ENCODE measurements at places on chromosomes 12 and 14.

DNA sequence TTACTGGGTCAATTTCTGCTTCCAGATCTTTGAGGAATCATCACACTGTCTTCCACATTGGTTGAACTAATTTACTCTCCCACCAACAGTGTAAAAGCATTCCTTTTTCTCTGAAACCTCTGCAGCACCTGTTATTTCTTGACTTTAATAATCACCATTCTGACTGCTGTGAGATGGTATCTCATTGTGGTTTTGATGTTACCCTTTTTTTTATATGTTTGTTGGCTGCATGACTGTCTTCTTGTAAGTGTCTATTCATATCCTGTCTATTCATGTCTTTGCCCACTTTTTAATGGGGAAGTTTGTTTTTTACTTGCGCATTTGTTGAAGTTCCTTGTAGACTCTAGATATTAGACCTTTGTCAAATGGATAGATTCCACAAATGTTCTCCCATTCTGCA is 324.9 kb downstream of the NAV3 start:
- no peak for DNase-seq

DNA sequence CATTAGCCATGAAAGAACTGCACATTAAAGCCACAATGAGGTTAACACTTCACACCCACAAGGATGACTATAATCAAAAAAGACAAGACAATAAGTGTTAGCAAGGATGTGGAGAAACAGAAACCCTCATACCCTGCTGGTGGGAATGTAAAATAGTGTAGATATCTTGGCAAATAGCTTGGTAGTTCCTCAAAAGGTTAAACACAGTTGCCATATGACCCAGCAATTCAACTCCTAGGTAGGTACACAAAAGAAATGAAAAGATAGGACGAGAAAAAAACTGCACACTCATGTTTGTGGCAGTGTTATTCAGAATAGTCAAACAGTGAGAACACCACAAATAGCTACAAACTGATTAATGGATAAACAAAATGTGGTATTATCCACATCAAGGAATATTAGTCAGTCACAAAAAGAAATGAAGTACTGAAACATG is 93.5 kb downstream of the ATXN2 start:
- DNase-seq = no peak

GRCh38 chr14:72790887-72791566 is 102.9 kb downstream of the DPF3 start:
- DNase-seq = no peak

GRCh38 chr12:120474616-120474960 is 5.0 kb upstream of the SRSF9 start:
- no peak for DNase-seq

- DNase-seq = no peak
Observed at GRCh38 chr12:19239102-19239501, 109.6 kb downstream of the PLEKHA5 start.

GRCh38 chr12:92641291-92641690 is 61.5 kb upstream of the PLEKHG7 start:
- no peak for DNase-seq

- no peak for DNase-seq
Observed at GRCh38 chr14:59256331-59256730, 67.9 kb downstream of the DAAM1 start.

GRCh38 chr12:6631549-6631961 is 4.2 kb downstream of the LPAR5 start:
- DNase-seq = no peak

- no peak for DNase-seq
Observed at GRCh38 chr12:63224396-63224795, 73.4 kb upstream of the AVPR1A start.

DNA sequence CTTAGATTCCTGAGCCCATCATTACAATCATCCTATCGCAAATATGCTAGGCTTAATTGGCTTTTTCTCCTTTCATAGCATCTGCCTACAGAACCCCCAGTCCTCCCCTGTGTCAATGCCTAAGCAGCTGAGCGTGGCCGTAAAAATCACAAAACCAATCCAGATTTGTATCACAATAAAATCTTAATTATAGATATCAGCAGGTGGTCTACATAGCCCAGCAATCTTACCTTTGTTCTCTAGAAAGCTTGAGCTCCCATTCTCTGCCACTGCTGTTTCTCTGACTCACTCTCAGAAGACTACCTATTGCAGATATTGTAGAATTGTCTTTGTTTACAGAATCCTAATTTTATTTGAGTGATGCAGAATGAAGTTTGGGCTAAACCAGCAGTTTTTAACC is 37.9 kb upstream of the PPM1A start:
- no peak for DNase-seq

DNA sequence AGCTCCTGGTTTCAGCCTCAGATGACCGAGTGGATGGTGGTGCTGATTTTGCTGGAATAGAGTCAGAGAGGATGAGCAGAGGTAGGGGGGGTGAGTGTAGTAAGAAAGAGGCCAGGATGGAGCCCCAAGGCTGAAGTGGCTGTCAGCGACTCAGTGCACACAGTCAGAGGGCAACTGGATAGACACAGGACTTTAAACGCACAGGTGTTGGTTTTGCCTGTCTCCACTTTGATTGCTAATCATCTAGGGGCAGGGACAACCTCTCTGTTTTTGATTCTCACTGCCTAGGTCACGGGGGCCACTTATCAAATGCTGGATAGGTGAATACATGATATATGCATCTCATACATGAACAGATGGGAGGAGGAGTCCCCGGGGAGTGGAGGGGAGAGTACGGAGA is 99.5 kb downstream of the EGLN3 start:
- DNase-seq = no peak

DNA sequence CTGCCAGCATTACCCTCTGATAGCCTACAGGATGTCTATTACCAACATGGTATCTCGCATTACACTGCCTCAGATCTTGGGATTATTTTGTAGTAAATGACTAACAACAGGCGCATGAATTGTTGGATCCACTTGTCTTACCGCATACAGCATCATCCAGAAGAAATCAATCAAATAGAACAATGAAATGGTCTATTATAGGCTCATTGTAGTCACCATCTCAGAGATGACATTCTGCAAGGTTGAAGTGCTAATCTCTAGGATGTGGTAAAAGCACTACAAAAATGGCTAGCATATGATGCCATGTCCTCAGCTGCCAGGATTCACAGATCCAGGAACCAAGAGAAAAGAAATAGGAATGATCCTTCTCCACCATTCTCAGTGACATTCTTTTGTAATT is 52.0 kb downstream of the WASHC3 start:
- DNase-seq = no peak

DNA sequence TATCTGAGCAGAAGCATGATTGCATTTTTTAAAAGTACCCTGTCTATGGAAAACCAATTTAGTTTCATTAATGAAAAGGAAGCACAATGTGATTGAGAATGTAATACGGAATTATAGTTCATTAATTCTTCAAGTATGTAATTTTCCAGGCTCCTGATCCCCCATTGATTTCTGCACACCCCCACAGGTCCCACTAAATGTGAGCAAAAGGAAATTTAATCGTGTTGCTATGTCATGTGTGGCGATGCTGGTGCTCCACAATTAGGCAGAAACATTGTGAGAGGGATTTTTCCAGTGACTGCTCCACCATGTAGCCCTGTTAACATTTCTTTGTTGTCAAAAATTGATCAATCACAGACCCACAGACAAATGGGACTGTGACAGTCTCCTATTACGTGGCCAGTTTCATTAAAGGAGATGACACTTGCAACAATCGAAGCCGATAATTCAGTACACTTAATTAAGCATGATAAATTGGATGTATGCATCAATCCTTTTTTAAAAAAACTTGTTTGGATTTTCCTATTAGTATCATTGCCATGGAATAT is 306.0 kb downstream of the NELL2 start:
- no peak for DNase-seq

DNA sequence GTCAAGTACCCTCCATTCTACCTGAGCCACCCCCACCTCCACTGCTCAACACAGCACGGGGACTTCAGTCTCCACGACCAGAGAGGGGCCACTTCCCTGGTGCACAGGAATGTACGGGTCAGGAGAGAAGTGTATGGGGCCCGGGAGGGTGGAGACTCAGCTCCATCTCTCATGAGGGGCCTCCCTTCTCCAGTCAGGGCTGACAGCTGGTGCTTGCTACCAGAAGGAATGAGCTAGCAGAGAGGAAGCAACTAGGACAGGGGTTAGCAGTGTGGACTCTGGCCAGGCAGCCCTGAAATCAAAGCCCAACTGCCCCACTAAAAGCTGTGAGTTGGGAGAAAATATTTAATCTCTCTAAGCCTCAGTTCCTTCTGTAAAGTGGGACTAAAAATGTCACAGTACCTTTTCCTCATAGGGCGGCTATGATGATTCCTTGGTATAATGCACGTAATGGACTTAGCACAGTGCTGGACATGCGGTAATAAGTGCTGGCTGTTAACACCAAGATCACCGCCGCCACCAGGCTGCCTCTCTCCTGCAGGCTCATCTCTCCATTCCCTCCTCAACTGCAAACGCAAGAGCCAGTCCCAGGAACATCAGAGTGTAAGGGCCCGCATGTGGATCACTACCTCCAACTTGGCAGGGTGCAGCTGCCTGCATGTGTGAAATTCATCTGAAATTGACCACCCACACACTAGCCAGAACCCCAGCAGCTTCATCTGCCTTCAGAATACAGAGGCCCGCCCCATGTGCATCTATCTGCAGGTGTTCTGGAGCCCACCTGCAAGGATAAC is 14.6 kb downstream of the ACTN1 start:
- DNase-seq = no peak

- DNase-seq = no peak
Observed at GRCh38 chr12:52587563-52587962, 13.7 kb downstream of the KRT72 start.

DNA sequence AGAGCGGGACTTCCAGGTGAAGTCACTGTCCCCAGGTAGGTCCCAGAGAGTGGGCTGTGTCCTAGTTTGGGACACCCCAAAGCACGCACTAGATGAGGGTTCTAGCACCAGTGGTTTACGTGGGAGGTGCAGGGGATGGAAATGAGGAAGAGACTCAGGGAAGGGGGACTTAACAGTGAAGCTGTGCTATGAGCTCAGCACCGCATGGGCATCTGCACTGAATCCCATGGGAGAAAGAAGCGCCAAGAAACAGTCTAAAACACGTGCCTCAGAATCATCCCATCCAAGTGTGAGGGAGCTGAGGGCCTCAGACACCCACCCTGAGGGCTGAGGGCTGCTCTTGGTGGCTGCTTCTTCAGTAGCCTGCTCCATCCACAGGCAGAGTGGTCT is 71.5 kb upstream of the ZFP36L1 start:
- no peak for DNase-seq

- DNase-seq = no peak
Observed at GRCh38 chr12:54430471-54431069, 11.5 kb upstream of the ITGA5 start.

- no peak for DNase-seq
Observed at GRCh38 chr14:69979882-69980281, 100.7 kb downstream of the SMOC1 start.

GRCh38 chr12:15227004-15227679 is 5.9 kb upstream of the RERG start:
- no peak for DNase-seq

- DNase-seq = no peak
Observed at GRCh38 chr14:98137131-98138025, 1134.6 kb downstream of the BCL11B start.

GRCh38 chr12:96500693-96501092 is 11.3 kb downstream of the CFAP54 start:
- DNase-seq = no peak

GRCh38 chr12:21638054-21638891 is 19.4 kb downstream of the LDHB start:
- no peak for DNase-seq

DNA sequence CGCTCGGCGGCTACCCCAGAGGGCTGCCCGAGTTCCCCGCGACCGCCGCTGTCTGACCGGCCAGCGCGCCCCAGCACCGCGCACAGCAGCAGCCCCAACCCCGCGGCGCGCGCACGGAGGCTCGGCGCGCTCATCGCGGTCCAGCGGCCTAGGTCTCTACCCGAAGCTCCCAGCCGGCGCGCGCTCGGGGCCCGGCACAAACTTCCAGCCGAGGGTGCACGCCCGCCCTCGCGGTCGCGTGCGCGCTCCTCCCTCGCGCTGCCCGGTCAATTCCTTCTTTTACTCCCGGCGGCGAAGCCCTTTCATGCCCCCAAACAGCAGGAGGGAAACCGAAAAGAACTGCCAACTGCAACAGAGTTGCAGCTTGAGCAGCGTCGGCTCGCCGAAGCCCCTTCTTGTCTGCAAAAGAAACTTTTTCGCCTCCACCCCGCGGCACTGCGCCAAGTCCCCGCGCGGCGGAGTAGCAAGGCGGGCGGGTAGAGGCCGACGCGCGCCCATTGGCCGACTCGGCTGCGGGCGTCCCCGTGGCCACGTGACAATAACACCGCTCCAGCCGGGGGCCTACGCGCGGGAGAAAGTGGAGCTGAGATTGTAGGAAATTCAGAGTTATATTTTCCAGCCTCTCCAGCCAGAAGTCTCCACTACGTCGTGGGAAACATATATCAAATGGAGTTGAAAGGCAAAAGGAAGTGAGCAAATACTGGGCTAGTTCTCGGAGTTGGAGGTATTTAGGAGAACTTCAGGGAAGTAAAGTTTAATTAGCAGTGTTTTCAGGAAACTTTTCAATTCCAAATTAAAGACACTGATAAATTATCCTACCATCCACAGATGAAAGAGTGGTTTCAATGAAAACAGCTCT is at the start of gene LRIG3:
Gene LRIG3, minus strand, starts transcription at position 403 of the 859 bp plus-strand sequence. Its CDS starts 269 bp downstream, at position 134.
- no peak for DNase-seq

DNA sequence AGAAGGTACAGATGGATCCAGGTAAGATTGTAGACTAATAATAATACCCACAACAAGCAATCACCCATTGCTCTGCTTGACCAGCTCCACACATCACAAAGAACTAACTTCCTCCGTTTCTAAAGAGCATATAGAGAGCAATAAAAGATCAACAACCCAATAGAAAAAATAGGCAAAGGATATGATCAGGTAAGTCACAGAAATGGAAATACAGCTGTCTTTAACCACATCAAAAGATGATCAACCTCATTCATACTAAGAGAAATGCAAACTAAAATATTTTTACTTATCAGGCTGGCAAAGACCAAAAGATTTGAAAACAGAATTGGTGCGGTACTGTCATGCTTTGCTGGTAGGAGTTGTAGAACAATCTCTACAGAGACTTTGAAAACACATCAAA is 8.9 kb downstream of the C2CD5 start:
- no peak for DNase-seq

- no peak for DNase-seq
Observed at GRCh38 chr12:99059824-99060511, 414.9 kb downstream of the APAF1 start.

- DNase-seq = no peak
Observed at GRCh38 chr14:48771717-48772116, 814.5 kb downstream of the RPS29 start.

- DNase-seq = no peak
Observed at GRCh38 chr12:98745578-98746391, 100.7 kb downstream of the APAF1 start.
